ENCODE measurements at places on chromosomes 2 and 18.

- DNase-seq: no peak
Observed at GRCh38 chr2:40316620-40317019, 135.3 kb downstream of the SLC8A1 start.

DNA sequence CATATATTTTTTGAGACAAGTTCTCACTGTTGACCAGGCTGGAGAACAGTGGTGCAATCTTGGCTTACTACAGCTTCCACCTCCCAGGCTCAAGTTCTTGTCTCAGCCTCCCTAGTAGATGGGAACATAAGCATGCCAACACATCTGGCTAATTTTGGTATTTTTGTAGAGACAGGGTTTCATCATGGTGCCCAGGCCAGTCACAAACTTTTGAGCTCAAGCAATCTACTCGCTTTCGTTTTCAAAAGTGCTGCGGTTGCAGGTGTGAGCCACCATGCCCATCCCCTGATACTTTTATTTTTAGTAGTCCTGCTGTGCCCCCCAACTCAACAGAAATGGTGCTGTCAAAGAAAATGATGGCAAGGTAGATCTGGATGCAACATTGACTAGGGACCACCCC, 1127.3 kb downstream of the SUCLG1 start:
- no peak for DNase-seq

DNA sequence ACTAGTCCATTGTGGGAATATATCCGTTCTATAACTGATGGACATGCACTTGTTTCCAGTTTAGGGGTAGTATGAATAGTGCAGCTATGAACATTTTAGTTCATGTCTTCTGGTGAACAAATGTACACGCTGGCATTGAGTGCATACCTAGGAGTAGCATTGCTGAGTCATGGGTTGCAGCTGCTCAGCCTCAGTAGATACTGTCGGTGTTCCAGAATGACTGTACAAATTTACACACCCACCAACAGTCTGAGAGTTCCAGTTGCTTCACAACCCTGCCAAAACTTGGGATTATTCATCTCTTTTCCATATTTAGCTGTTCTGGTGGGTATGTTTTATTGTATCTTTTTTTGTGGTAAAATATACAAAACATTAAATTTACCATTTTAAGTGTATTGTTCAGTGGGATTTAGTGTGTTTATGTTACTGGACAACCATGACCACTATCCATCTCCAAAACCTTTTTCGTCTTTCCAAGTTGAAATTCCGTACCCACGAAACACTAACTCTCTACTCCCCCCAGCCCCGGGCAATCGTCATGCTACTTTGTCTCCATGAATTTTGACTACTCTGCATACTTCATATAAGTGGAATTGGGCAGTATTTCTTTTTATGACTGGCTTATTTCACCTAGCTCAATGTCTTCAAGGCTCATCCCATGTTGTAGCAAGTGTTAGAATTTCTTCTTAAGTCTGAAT, 281.0 kb downstream of the PRKCE start:
- DNase-seq: no peak

GRCh38 chr2:11810237-11810977, 64.0 kb downstream of the LPIN1 start:
- DNase-seq: no peak

DNA sequence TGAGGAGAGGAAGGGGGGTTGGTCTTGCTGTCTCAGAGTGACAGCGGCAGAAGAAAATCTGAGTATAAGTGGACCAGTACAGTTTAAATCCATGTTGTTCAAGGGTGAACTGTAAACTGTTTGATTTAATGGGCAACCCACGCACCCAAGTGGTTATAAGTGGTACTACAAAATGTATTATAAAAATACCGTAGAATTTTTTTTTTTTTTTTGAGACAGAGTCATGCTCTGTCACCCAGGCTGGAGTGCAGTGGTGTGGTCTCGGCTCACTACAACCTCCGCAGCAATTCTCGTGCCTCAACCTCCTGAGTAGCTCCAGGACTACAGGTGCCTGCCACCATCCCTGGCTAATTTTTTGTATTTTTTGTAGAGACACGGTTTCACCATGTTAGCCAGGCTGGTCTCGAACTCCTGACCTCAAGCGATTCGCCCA, 2.1 kb upstream of the CHCHD5 start:
- no peak for DNase-seq

GRCh38 chr18:67854340-67854739, 337.8 kb upstream of the DSEL start:
- no peak for DNase-seq

DNA sequence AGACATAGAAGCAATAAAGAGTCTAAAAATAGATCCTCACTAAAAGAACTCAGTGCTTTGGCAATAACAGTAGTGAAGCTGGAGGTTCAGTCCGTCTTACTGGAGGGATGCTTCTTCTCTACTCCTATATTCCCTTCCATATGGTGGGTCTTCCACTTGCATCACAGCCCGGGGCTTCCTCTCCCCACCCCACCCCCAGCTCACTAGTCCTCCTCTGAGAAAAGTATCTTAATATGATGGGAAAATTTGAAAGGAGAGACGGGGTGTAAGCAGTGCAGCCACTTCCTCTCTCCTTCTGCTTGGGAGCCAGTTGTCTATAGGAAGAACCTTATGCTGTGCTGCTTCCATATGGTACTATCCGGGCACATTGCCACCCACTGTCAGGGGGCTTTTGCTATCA, 57.2 kb upstream of the SPOPL start:
- DNase-seq: no peak

GRCh38 chr2:176109192-176109901, 2.3 kb downstream of the HOXD11 start:
- DNase-seq: no peak

- no peak for DNase-seq
Observed at GRCh38 chr2:238859636-238860347, 11.9 kb downstream of the TWIST2 start.

- DNase-seq: no peak
Observed at GRCh38 chr2:23312996-23313606, 71.9 kb upstream of the KLHL29 start.

DNA sequence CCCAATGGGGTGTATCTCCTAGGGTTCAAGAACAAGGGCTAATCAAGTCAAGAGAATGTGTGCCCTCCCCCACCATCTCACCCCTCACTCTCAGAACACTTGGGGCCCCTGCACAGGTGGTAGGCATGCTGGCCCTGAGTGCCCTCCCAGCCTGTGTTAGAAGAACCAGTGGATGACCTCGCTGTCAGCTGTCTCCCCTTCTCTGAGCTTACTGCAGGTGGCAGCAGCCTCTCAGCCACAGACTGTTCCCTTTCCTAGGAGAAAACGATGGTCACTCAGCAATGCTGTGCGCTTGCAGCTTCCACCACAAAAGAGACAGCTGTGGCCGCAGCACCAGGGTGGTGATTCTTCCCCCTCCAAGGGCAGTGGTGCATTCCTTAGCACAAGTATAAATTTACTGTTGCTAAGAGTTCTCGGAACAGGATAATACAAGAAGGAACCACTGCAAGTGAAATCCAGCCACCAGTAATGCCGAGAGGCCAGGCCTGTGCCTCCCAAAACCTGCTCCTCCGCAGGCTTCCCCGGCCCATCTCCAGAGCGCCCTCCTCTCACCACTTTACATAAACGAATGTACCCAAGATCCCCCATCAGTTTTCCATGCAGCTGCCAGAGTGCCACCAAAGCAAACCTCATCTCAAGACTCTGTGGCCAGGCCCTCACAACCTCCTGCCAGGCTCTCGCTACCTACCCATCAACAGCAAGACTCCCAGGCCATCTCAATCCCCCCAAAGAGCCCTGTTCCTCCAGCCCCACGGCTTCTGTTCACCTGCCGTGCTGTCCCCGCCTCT, 935 bp upstream of the RAMP1 start:
- peak; percentile 8 for DNase-seq

DNA sequence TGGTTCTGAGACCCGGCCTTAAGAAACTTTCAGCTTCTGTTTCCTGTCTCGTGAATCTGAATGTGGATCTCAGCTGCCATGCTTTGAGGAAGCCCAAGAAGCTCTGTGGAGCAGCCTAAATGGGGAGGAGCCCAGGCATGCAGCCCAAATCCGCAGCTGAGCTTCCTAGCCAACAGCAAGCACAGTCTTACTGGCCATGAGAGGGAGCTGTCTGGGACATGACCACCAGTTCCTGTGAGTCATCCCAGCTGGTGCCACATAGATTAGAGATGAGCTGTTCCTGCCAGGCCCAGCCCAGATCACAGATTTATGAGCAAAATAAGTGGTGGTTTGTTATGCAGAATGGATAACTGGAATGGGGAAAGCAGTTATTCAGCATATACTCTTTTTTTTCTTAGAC, 224.4 kb upstream of the APCDD1 start:
- no peak for DNase-seq

DNA sequence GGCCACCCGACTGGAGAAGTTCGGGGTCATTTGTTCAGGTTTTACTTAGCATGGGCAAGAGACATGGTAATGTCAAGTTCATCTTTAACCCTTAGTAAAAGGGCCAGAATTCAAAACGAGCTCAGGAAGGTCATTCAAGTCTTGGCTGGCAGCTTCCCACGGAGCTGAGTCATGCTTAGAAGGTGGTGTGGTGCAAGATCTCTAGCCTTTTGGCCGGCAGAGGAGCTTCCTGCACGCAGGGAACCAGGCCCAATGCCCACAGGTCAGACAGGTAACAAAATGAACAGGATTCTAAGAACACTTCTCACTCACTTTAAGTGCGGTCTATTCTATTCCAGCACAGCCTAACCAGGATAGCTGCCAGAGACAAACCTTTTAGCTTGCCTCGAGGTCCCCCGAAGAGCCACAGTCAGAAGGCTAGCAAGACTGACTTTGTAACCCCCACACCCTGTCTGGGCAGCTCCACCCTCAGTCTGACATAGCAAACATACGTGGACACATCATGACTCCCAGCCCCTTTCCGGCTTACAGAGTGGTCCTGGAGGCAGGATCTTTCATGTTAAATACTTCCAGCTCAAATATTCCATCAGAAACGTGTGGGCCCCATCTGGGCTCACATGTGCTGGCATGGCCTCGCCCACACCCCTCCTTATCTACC, 292.7 kb downstream of the BCL11A start:
- DNase-seq: no peak
